ENCODE measurements at places on chromosomes 2 and 18.

GRCh38 chr2:101748000-101748399, 50.5 kb downstream of the MAP4K4 start:
- no peak overlapping the region for H3K4me3 ChIP-seq
- H3K36me3 ChIP-seq = no peaks in the 10 kb centered on the region
- peaks cover 27% of the 10 kb centered on the region for H3K4me1 ChIP-seq
- no peak overlapping the region for H3K27ac ChIP-seq

DNA sequence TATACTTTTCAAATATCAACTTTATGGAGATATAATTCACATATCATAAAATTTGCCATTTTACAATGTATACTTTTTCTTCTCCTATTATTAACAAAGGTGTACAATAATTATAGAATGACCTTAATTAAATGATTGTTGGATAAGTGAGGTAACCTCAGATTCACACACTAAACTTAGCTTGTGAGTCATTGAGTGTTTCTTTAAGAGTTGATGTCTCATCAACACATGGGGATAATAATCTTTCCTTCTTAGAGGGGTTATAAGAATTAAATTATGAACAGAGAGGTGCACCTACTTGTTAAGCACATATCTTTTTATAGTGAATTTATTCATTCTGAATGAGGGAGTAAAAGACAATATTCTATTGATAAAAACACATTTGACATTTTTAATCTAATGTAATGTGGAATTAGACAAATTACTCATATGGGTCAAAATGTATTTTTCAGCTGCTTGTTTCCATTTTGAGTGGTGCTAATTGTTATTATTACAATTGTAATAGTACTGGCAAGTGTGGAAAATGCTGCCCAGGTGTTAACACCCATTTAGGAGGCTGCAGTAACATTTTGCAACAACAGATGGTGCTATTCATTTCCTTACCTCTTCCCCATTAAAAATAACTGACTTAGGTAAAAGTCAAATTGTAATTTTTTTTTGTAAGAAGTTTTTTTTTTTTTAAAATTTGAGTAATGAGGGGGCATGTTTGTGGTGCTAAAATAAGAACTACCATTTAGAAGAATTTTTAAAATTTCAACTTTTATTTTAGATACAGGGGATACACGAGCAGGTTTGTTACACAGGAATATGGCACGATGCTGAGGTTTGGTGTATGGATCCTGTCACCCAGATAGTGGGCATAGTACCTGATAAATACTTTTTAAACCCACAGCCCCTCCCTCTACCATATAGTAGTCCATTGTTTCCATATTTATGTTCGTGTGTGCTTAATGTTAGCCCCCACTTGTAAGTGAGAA, 32.1 kb upstream of the DYNAP start:
- no peak for DNase-seq
- H3K36me3 ChIP-seq = no peaks in the 10 kb centered on the region
- H3K27ac ChIP-seq = no peak overlapping the region

GRCh38 chr2:120262150-120262549, 9.5 kb downstream of the RALB start:
- no peak overlapping the region for H3K4me3 ChIP-seq
- H3K27me3 ChIP-seq = no peaks in the 10 kb centered on the region
- no peak overlapping the region for H3K27ac ChIP-seq
- no peak for DNase-seq
- no peaks in the 10 kb centered on the region for H3K36me3 ChIP-seq

- no peak overlapping the region for H3K4me3 ChIP-seq
- no peaks in the 10 kb centered on the region for H3K27me3 ChIP-seq
- H3K27ac ChIP-seq = no peak overlapping the region
- H3K36me3 ChIP-seq = no peaks in the 10 kb centered on the region
- DNase-seq = no peak
- no peaks in the 10 kb centered on the region for H3K4me1 ChIP-seq
These were observed 553.8 kb downstream of the PIK3C3 start for GRCh38 chr18:42508683-42509296.

DNA sequence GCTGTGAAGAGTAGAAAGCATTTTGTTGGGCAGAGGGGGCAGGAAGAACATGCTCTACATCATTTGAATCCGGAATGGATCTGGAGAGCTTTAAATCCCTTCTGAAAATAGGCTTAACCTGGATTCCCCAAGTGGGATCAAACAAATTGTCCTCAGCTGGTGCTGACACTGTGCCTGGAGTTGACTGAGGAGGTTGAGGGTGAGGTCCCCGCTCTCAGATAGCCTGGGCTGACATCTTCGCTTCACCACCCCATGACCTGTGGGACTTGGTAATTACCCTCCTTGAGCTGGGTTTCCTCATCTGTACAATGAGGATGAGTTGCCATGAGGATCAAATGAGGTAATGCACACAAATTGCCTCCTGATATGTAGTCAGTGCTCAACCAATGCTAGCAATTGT, 117.8 kb upstream of the SMAD2 start:
- no peaks in the 10 kb centered on the region for H3K4me1 ChIP-seq
- H3K27ac ChIP-seq = no peak overlapping the region
- no peak overlapping the region for H3K4me3 ChIP-seq
- no peak for DNase-seq
- no peaks in the 10 kb centered on the region for H3K27me3 ChIP-seq

- no peak for DNase-seq
- H3K4me3 ChIP-seq = no peak overlapping the region
- no peaks in the 10 kb centered on the region for H3K27me3 ChIP-seq
- H3K36me3 ChIP-seq = no peaks in the 10 kb centered on the region
These were observed 183.5 kb downstream of the ZNF385B start for GRCh38 chr2:179677746-179678505.

- H3K4me1 ChIP-seq = no peaks in the 10 kb centered on the region
- H3K4me3 ChIP-seq = no peak overlapping the region
- no peaks in the 10 kb centered on the region for H3K36me3 ChIP-seq
- no peaks in the 10 kb centered on the region for H3K27me3 ChIP-seq
- H3K27ac ChIP-seq = no peak overlapping the region
These were observed 563.9 kb downstream of the DCC start for GRCh38 chr18:52903857-52904256.

- no peak for DNase-seq
- no peak overlapping the region for H3K4me3 ChIP-seq
- no peaks in the 10 kb centered on the region for H3K36me3 ChIP-seq
- H3K4me1 ChIP-seq = no peaks in the 10 kb centered on the region
- no peak overlapping the region for H3K27ac ChIP-seq
These were observed 34.3 kb upstream of the RALBP1 start for GRCh38 chr18:9441061-9441460.

DNA sequence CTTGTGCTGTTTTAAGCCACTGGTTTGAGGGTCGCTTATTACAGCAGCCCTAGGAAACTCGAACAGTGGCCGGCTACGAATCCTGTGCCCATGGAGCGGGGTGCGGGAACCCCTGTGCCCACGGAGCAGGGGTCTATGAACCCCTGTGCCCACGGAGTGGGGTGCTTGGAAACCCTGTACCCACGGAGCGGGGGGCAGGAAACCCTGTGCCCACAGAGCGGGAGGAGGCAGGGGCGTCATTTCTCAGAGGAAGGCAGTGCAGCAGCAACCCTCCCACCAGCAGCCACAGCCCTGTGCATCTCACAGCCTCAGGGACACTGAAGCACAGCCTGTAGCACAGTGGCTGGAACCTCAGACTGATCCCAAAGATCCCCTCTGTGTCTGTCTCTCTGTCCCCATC, 34.2 kb upstream of the GPC1 start:
- no peak overlapping the region for H3K4me3 ChIP-seq
- no peaks in the 10 kb centered on the region for H3K27me3 ChIP-seq
- H3K36me3 ChIP-seq = no peaks in the 10 kb centered on the region
- no peak for DNase-seq

DNA sequence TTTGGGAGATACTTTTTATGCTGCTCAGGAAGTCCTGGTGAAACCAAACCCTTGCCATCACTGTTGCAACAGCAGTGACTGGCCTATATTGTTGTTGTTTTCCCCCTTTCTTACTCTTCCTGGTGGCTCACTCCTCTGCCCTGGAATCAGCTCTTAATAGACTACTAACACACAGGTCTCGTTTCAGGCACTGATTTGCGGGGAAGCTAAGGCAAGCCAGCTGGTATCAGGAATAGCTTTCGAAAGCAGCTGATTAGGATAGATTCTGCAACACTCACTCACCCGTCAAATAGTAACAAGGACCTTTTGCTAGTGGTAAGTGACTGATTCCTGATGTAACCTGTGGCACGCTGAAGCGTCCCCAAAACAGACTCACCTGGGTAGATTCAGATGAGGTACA, 360.4 kb downstream of the PLCL1 start:
- no peak overlapping the region for H3K4me3 ChIP-seq
- H3K4me1 ChIP-seq = no peaks in the 10 kb centered on the region
- no peak for DNase-seq
- H3K27me3 ChIP-seq = no peaks in the 10 kb centered on the region

GRCh38 chr2:105376789-105377240, 22.0 kb downstream of the FHL2 start:
- DNase-seq = no peak
- no peak overlapping the region for H3K27ac ChIP-seq
- H3K36me3 ChIP-seq = no peaks in the 10 kb centered on the region
- no peak overlapping the region for H3K4me3 ChIP-seq
- H3K4me1 ChIP-seq = no peaks in the 10 kb centered on the region

DNA sequence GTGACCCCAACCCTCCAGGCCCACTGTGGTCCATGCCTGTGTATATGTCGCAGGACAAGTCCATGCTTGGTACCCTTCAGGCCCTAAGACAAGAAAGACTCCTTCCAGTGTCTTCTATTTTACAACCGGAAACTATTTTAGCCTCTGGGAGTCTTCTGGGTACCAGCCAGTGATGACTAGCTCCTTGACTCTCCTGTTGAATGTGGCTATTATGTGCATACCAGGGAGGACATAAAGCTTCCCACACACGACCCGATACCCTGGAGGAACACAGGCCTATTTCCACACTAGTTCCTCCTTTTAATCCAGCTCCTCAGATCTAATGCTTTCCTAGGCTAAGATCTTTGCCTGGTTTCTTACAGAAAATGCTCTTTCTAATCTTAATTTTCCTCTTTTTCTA, 178.1 kb downstream of the NCKAP5 start:
- H3K27ac ChIP-seq = no peak overlapping the region
- no peak overlapping the region for H3K4me3 ChIP-seq
- H3K27me3 ChIP-seq = no peaks in the 10 kb centered on the region
- no peaks in the 10 kb centered on the region for H3K4me1 ChIP-seq
- no peak for DNase-seq

DNA sequence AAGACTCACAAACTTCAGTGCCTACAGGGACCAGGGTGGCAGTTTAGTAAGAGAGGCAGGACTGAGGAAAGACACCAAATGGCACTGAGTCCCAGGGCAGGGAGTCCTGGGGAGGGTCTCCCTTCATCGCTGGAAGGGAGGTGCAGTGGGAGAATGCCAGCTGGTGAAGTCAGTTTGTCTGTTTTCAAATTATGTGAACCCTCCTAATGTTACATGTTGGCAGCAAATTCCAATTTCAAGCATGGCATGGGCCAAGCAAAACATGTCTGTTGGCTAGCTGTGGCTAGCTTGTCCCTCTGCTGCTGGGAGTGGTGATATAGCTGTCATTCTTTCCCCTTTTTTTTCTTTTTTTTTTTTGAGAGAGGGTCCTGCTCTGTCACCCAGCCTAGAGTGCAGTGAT, 55.9 kb upstream of the HAAO start:
- peaks cover 3% of the 10 kb centered on the region for H3K27me3 ChIP-seq
- no peaks in the 10 kb centered on the region for H3K4me1 ChIP-seq
- no peak for DNase-seq
- no peak overlapping the region for H3K4me3 ChIP-seq
- H3K27ac ChIP-seq = no peak overlapping the region
- H3K36me3 ChIP-seq = no peaks in the 10 kb centered on the region

GRCh38 chr2:10428355-10428754, 19.8 kb downstream of the ODC1 start:
- peaks cover 27% of the 10 kb centered on the region for H3K36me3 ChIP-seq
- no peak for DNase-seq
- H3K4me3 ChIP-seq = no peak overlapping the region
- no peaks in the 10 kb centered on the region for H3K27me3 ChIP-seq

DNA sequence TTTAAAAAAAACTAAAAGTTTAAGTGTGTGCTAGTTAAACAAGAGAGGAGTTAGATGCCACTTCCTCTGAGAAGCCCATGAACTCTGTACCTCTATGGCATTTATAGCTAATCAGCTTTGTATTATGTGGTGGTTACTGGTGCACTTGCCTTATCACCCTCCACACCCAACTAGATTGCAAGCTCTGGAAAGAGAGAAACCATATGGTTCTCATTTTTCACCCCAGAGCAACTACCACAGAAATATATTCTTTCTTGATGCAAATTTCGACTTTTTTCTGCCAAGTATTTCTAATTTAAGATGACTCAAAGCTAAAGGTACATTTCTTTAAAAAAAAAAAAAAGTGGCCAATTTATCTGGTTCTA, 24.2 kb downstream of the RAPH1 start:
- H3K36me3 ChIP-seq = no peaks in the 10 kb centered on the region
- no peak overlapping the region for H3K4me3 ChIP-seq
- no peak overlapping the region for H3K27ac ChIP-seq
- no peak for DNase-seq
- no peaks in the 10 kb centered on the region for H3K4me1 ChIP-seq

- H3K27me3 ChIP-seq = no peaks in the 10 kb centered on the region
- H3K4me1 ChIP-seq = no peaks in the 10 kb centered on the region
- H3K4me3 ChIP-seq = no peak overlapping the region
- no peaks in the 10 kb centered on the region for H3K36me3 ChIP-seq
These were observed 202.4 kb upstream of the ZSWIM2 start for GRCh38 chr2:187051350-187051749.

DNA sequence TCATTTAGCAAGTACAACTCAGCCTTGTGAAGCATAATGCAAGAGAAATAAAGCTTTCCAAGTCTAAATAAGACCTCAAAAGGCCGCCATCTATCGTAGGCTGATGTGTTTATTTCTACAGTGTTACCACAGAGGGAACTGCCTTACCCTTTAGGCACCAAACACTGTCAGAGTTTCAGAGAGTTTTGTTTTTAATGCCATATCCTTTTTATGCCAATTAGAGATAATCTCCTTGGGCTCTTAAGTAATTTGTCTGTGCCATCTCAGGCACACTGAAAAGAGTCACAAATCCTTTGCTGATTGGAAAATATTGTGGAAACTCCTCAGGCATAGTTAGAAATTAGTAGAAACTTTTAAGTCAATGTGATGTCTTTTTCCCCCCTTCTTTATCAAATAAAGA, 797.1 kb downstream of the SLC4A3 start:
- H3K36me3 ChIP-seq = no peaks in the 10 kb centered on the region
- H3K27ac ChIP-seq = no peak overlapping the region
- no peak overlapping the region for H3K4me3 ChIP-seq
- no peaks in the 10 kb centered on the region for H3K27me3 ChIP-seq
- DNase-seq = no peak
- H3K4me1 ChIP-seq = no peaks in the 10 kb centered on the region

DNA sequence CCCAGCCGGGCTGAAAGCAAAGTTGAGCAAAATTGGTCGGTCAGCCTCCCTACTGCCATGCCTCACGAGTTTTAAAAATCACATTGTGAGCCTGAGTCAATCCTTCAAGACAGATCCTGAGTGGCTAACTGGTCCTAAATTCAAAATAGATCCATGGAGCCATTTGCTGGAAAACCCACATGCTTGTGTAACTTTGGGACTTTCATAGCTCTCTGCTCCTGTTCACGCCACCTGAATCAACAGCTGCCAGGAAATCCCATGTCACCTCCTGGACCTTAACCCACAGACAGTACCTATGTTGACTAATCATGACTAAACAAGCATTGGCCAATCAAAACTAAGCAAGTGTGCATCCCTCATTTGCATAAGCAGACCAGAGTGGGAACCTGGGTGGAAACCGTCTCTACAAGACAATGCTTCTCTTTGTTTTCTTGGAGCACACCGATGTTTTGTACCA, 42.8 kb upstream of the LDLRAD4 start:
- H3K4me3 ChIP-seq = no peak overlapping the region
- no peak for DNase-seq
- no peaks in the 10 kb centered on the region for H3K4me1 ChIP-seq
- H3K36me3 ChIP-seq = no peaks in the 10 kb centered on the region
- peaks cover 3% of the 10 kb centered on the region for H3K27me3 ChIP-seq
- H3K27ac ChIP-seq = no peak overlapping the region
